ENCODE measurements at places on chromosomes 4 and X. TPM values are rescaled to one million over a fixed set of nuclear protein-coding genes. Genes with fewer than 3 reads are reported as not detected.

- DNase-seq, result no peak
Observed at GRCh38 chr4:79869597-79870237, 203.3 kb downstream of the ANTXR2 start.

GRCh38 chr4:4385729-4386295 lies 1.1 kb upstream of the NSG1 start:
- no peak for DNase-seq

- DNase-seq, result no peak
Observed at GRCh38 chr4:128225148-128225547, 62.5 kb downstream of the PGRMC2 start.

Gene CXCL3
- total RNA-seq, result not detected

- no peak for DNase-seq
Observed at GRCh38 chr4:48831532-48832030, 693 bp downstream of the OCIAD1 start.

GRCh38 chr4:54695788-54696187 lies 38.0 kb downstream of the KIT start:
- DNase-seq, result no peak

Gene ETFDH
- total RNA-seq, result 14.3 TPM

Gene GLRA3
- not detected for total RNA-seq

Gene TRIM60
- not detected for total RNA-seq

- no peak for DNase-seq
Observed at GRCh38 chr4:6880691-6881090, 28.9 kb upstream of the TBC1D14 start.

- DNase-seq, result no peak
Observed at GRCh38 chrX:134753718-134754008, 95.4 kb upstream of the PLAC1 start.

GRCh38 chr4:141352909-141353525 lies 132.3 kb downstream of the ZNF330 start:
- no peak for DNase-seq

All from T-cell (primary cell).